GM23338 (cell line): ENCODE measurements at places on chromosomes 3 and 15.

- DNase-seq = no peak
These were observed 403.8 kb upstream of the EPHA3 start for GRCh38 chr3:88703501-88704059.

DNA sequence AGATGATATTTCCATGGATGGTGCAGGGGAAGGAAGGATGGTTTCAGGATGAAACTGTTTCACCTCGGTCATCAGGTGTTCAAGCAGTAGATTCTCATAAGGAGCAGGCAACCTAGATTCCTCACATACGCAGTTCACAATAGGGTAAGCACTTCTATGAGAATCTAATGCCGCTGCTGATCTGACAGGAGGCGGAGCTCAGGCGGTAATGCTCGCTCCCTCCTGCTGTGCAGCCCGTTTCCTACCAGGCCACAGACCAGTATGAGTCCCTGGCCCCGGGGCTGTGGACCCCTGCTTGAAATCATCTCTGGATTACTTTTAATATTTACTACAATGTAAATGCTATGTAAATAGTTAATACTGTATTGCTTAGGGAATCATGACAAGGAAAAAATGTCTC, 241.8 kb downstream of the ROBO2 start:
- DNase-seq = peak; percentile 67

DNA sequence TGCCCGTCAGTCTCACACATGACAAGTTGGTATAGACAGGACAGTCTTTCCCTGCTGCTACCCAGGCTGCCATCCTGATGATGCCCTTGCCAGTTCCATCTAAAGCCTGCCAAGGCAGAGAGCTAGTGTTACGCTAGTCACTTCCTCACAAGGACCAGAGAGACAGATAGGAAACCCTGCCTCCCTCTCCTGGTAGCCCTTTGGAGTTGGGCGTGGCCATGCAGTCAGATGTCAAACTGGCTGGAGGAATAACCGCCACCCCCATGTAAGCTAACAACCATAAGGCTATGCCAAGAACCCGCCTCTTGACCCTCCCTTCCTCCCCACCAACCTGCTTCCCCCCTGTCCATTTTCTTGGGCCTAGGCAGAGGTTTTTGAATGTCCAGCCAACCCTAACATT, 2.8 kb downstream of the TMEM115 start:
- no peak for DNase-seq

GRCh38 chr3:146974001-146974400, 368.9 kb upstream of the PLSCR5 start:
- no peak for DNase-seq

GRCh38 chr3:72308641-72309040, 523.7 kb upstream of the PROK2 start:
- DNase-seq = no peak

- DNase-seq = peak; percentile 47
These were observed 162.3 kb downstream of the PGPEP1L start for GRCh38 chr15:98845138-98845884.

DNA sequence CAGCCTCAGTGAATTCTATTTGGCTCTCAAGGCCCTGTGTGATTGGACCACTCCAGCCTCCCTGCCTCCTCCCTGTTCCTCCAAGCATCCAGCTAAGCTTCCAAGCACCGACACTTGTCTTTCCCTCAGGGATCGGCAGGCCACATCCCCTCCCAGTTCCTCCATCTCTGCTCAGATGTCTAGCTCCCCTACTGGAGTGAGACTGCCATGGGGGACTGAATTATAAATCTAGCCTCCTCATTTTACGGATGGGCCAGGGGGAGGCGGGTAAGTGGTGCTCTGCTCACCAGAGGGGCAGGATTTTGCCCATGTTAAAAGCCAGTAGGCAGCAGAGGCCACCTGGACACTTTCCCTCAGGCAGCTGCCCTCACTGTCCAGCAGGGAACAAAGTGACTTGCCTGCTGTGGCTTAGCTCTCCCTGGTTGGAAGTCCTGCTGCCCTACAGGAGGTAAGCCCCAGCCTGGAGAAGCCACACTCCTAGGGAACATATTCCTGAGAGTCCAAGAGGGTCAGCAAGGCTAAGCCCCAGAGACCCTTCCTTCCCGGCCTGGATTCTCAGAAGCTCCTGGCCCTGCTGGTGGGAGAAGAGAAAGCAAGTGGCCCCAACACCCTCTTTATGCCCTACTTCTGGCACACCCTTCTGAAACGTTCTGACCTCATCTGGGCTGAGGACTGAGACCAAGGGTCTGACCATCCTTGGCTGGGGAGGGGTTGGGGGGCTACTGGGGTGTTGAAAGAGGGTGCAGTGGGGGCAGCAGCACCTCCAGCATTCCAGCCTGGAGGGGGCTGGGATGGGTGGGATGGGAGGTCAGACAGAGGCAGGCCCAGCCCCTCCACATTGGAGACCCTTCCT, 9.1 kb upstream of the HHATL start:
- peak; percentile 30 for DNase-seq

- DNase-seq = no peak
These were observed 610.5 kb upstream of the ZNF385D start for GRCh38 chr3:22361521-22361920.

DNA sequence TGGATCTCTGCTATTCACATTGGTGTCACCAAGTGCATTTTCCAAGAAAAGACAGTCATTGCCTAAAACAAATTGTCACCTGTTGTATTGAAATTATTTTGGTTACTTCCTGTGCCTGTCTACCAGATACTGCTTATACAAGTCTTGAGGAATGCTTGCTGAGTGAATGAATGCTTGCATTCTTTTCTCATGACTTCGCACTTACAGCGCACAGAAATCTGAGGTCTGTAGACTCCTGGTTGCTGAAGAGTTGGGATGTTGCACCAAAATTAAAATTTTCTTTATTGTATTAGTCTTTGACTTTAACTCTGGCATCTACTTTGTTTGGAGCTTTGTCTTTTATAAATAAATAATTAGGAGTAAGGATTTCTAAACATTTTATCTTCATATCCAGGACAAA, 28.4 kb downstream of the SH3GL3 start:
- peak; percentile 53 for DNase-seq

GRCh38 chr3:59339818-59340217, 290.0 kb upstream of the CFAP20DC start:
- no peak for DNase-seq
